ENCODE measurements at places on chromosomes 3 and 15. TPM values are rescaled to one million over a fixed set of nuclear protein-coding genes. Genes with fewer than 3 reads are reported as not detected.
A peak's percentile ranks its signal among the peaks of the same experiment; 100 is the strongest.

DNA sequence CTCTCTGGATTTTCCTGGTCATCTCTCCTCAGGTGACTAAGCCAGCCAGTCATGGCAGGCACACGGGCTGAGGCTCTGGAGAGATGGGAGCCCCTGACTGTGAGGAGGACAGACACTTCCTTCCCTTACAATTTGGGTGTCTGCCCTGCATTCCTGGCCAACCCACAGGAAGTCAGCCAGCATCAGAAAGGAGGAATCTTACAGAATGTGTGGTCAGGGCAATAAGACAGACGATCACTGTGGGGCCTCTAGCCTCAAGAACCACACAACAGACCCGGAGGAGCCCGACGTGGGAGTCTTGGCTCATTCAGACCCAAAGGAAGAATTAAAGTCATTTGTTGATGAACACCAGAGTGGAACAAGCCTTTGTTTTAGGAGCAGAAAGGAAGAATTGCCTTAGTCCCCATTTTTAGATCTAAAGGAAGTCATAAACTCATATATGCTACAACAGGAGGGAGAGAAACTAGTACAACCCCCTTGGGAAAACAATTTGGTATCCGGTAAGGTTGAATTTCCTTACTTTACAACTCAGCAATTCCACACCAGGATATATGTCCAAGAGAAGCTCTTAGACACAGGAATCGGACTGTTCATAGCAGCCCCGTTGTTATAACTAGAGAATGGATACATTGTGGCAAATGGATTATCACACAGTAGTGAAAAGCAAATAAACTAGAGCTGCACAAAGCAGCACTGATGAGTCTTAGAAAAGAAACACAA is 62.2 kb downstream of the ABTB1 start:
- no peak overlapping the region for H3K4me3 ChIP-seq
- H3K27me3 ChIP-seq = no peaks in the 10 kb centered on the region
- H3K4me1 ChIP-seq = no peaks in the 10 kb centered on the region
- H3K36me3 ChIP-seq = no peaks in the 10 kb centered on the region

Gene CACNA2D2
- polyA plus RNA-seq = 0.38 TPM

Gene APBA2
- polyA plus RNA-seq = 113 TPM

GRCh38 chr15:78684657-78685056 is 43.6 kb upstream of the CHRNB4 start:
- H3K4me3 ChIP-seq = no peak overlapping the region
- no peak overlapping the region for H3K27ac ChIP-seq
- DNase-seq = no peak
- H3K36me3 ChIP-seq = no peaks in the 10 kb centered on the region

GRCh38 chr3:52061121-52061910 is 4.9 kb upstream of the DUSP7 start:
- peaks cover 8% of the 10 kb centered on the region for H3K4me1 ChIP-seq
- H3K36me3 ChIP-seq = no peaks in the 10 kb centered on the region
- H3K27me3 ChIP-seq = no peaks in the 10 kb centered on the region
- H3K27ac ChIP-seq = no peak overlapping the region
- H3K4me3 ChIP-seq = no peak overlapping the region

Gene SERPINI2
- polyA plus RNA-seq = not detected

GRCh38 chr15:65724464-65725215 is 67.5 kb downstream of the DENND4A start:
- no peak overlapping the region for H3K27ac ChIP-seq
- H3K36me3 ChIP-seq = peaks cover 11% of the 10 kb centered on the region
- no peaks in the 10 kb centered on the region for H3K27me3 ChIP-seq
- no peak for DNase-seq
- H3K4me3 ChIP-seq = no peak overlapping the region
- no peaks in the 10 kb centered on the region for H3K4me1 ChIP-seq

Gene ACKR2
- not detected for polyA plus RNA-seq

DNA sequence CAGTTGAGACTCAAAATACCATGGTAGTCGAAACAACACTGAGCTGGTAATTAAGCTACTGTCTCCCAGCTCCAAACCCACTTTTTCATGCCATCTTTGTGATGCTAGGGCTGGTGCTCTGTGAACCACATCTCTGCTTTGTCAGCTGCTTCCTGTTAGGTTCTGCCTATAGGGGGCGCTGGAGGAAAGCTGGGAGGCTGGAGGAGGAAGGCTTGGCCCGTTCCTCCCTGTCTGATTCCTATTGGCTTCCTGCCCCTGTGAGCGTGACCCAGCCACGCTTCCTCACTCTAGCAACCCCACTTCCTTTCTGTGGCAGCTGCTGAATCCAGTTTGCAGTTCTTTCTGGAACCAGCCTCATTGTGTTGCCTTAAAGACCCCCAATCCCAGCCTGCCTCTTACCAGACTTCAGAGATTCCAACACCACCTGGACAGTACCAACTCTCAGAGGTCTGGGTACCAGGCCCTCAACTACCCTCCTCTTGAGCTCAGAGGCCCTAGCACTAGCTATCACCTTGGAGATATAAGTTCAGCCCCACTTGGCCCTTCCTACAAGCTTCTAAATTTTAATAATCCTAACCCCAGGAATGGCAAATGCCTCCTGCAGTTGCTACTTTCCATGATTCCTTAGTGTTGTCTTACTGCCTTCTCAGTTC is 120.9 kb downstream of the ERC2 start:
- H3K4me3 ChIP-seq = no peak overlapping the region
- peak; percentile 26 for DNase-seq
- H3K36me3 ChIP-seq = no peaks in the 10 kb centered on the region
- H3K4me1 ChIP-seq = no peaks in the 10 kb centered on the region
- H3K27ac ChIP-seq = no peak overlapping the region
- H3K27me3 ChIP-seq = no peaks in the 10 kb centered on the region

DNA sequence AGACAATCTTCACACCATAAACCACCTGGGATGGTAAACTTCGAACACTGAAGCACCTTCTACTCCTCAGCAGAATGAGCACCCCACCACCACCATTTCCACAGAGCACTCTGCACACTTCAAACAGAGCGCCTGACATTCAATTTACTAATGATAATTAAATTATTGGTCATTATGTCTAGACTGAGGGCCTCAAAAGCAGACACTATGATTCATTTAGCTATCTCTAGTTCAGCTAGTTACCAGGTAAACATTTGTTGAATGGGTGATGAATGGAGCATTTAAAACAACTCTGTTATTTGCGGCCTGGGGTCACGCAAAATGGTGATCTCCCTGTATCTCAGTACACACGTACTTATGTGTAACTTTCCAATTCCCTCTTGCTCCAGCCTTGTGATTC is 40.9 kb downstream of the ACAP2 start:
- H3K27ac ChIP-seq = no peak overlapping the region
- no peak overlapping the region for H3K4me3 ChIP-seq
- no peaks in the 10 kb centered on the region for H3K36me3 ChIP-seq
- no peak for DNase-seq
- peaks cover 4% of the 10 kb centered on the region for H3K4me1 ChIP-seq
- H3K27me3 ChIP-seq = no peaks in the 10 kb centered on the region

Gene CCDC39
- not detected for polyA plus RNA-seq

Gene GOLGA8T
- not detected for polyA plus RNA-seq

DNA sequence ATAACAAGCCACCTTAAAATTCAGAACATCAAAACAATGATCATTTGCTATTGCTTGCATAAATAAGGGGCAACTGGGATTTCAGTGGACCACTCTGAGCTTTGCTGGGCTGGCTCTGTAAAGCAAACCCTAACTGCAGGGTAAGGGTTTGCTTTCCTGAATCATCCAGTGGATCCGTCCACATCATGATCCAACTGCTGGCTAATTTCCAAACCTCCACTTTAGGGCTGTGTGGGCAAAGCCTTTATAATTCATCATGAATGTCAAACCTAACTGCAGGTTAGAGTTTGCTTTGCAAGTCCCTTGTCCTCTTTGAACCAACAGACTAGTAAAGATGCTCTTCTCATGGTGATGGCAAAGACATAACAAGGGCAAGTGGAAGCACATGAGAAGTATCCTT is 76.1 kb downstream of the SYNPR start:
- no peak overlapping the region for H3K27ac ChIP-seq
- no peak for DNase-seq
- peaks cover 3% of the 10 kb centered on the region for H3K27me3 ChIP-seq
- H3K4me3 ChIP-seq = no peak overlapping the region
- H3K36me3 ChIP-seq = no peaks in the 10 kb centered on the region
- no peaks in the 10 kb centered on the region for H3K4me1 ChIP-seq

Gene PLA2G4D
- not detected for polyA plus RNA-seq

Gene FEZF2
- polyA plus RNA-seq = not detected

GRCh38 chr3:141663993-141664392 is 74.1 kb upstream of the RNF7 start:
- H3K27me3 ChIP-seq = peaks cover 9% of the 10 kb centered on the region
- H3K4me3 ChIP-seq = no peak overlapping the region
- no peak overlapping the region for H3K27ac ChIP-seq
- no peaks in the 10 kb centered on the region for H3K36me3 ChIP-seq

- H3K27me3 ChIP-seq = no peaks in the 10 kb centered on the region
- H3K4me1 ChIP-seq = no peaks in the 10 kb centered on the region
- DNase-seq = no peak
- H3K36me3 ChIP-seq = no peaks in the 10 kb centered on the region
Observed at GRCh38 chr3:127608362-127608718, 10.1 kb downstream of the MCM2 start.

DNA sequence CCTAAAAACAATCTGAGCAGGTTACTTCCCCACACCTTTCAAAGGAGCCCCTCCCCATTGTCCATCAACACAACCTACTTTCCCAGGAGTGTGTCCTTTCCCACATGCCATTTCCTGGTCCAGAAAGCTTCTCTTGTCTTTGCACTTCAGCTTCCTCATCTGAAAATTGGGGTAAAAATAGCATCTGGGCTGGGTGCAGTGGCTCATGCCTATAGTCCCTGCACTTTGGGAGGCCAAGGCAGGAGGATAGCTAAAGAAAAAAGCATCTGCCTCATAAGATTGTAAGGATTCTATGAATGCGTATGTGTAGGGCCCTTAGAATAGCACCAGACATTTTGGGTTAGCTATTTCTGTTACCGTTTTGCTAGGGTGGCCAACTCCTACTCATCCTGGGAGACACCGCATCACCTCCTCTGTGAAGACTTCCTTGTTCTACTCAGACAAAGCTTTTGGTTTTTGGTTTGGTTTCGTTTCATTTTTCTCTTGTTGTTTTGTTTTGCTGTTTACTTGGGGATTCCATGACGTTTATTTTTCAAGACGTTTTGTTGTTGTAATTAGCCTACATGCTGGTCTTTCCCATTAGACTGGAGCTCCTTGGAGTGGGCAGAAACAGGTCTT is 224.4 kb upstream of the TLE3 start:
- no peak for DNase-seq
- H3K36me3 ChIP-seq = no peaks in the 10 kb centered on the region
- no peaks in the 10 kb centered on the region for H3K27me3 ChIP-seq

- no peaks in the 10 kb centered on the region for H3K36me3 ChIP-seq
- peak; percentile 22 for DNase-seq
- no peak overlapping the region for H3K27ac ChIP-seq
- H3K4me1 ChIP-seq = no peaks in the 10 kb centered on the region
- no peak overlapping the region for H3K4me3 ChIP-seq
- H3K27me3 ChIP-seq = no peaks in the 10 kb centered on the region
Observed at GRCh38 chr15:75732809-75733451, 20.3 kb upstream of the CSPG4 start.

GRCh38 chr3:156010829-156011228 is 109.5 kb upstream of the KCNAB1 start:
- no peak for DNase-seq
- H3K4me1 ChIP-seq = no peaks in the 10 kb centered on the region
- H3K27ac ChIP-seq = no peak overlapping the region
- no peaks in the 10 kb centered on the region for H3K27me3 ChIP-seq
- H3K36me3 ChIP-seq = no peaks in the 10 kb centered on the region
- H3K4me3 ChIP-seq = no peak overlapping the region

Gene GOLGA6L10
- polyA plus RNA-seq = 0.04 TPM

- no peaks in the 10 kb centered on the region for H3K27me3 ChIP-seq
- H3K27ac ChIP-seq = no peak overlapping the region
- no peaks in the 10 kb centered on the region for H3K36me3 ChIP-seq
- no peak for DNase-seq
- H3K4me1 ChIP-seq = no peaks in the 10 kb centered on the region
Observed at GRCh38 chr3:174276826-174277225, 582.3 kb upstream of the NAALADL2 start.

All from naive thymus-derived CD4-positive, alpha-beta T cell (primary cell).